ENCODE measurements at places on chromosomes 13 and 19. TPM values are rescaled to one million over a fixed set of nuclear protein-coding genes. Genes with fewer than 3 reads are reported as not detected.
A peak's percentile ranks its signal among the peaks of the same experiment; 100 is the strongest.

DNA sequence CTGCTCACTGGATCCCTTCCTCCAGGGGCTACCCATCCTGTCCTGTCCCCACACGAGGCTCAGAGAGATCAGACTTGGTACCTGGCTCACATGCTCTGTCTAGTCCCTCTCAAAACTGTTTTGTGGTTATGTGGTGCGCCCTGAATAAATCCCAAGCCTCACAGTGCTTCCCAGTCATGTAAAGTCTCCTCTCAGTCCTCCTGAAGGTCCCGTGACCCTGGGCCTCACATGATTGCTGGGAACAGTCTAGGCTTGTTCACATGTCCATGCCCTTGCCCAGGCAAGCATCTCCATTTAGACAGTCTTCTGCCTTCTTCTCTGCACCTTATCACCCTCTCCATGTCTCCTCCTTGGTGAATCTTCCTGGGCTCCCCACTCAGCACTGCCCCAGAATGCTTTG lies 36.0 kb upstream of the POU2F2 start:
- H3K27me3 ChIP-seq, result peaks cover 39% of the 10 kb centered on the region
- no peaks in the 10 kb centered on the region for H3K36me3 ChIP-seq
- H3K4me1 ChIP-seq, result no peaks in the 10 kb centered on the region
- no peak overlapping the region for H3K4me3 ChIP-seq
- DNase-seq, result no peak

GRCh38 chr13:37144661-37145060 lies 39.2 kb upstream of the CSNK1A1L start:
- no peaks in the 10 kb centered on the region for H3K4me1 ChIP-seq
- no peak overlapping the region for H3K27ac ChIP-seq
- no peaks in the 10 kb centered on the region for H3K27me3 ChIP-seq
- DNase-seq, result no peak

DNA sequence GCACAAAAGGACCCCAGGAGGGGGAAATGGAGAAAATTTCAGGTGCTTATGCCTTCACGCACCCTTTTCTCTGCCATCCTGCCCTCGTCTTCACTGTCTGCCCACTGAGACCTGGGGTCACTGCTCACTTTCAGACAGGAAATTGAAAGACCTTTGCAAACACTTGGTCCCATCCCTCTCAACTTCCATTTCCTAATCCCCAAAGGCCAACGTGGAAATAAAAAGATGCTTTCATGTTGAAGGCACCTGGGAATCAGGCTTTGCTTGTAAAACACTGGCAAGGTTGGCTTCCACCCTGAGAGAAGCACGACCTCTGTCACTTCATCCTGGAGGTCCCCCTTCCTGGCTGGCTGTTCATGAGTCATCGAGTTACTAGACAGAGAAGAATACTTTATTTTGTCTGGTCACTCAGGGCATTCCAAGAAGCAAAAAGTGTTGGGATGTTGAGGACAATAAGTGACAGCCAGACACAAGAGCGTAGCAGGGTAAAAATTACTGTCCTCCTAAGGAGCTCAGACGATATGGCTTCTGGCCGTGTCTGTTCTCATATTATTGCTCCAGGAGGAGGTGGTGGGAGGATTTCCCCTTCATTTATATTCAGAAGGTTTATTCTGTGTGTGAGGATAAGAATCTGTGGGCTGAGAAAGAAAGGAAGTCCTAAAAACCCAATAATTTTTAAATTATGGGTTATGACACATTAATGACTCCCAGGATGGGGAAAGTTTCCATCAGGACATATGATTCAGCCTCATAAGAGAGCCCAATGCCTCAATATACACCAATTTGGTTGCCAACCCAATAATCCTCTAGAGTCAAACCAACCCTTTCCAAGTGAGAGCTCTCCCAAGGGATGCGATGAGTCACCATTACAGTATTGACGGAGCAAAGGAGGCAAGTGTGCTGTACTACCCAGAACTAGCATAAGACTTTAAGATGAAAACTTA lies 409.0 kb downstream of the COG6 start:
- no peaks in the 10 kb centered on the region for H3K27me3 ChIP-seq
- no peak for DNase-seq
- H3K27ac ChIP-seq, result no peak overlapping the region
- peaks cover 8% of the 10 kb centered on the region for H3K4me1 ChIP-seq

DNA sequence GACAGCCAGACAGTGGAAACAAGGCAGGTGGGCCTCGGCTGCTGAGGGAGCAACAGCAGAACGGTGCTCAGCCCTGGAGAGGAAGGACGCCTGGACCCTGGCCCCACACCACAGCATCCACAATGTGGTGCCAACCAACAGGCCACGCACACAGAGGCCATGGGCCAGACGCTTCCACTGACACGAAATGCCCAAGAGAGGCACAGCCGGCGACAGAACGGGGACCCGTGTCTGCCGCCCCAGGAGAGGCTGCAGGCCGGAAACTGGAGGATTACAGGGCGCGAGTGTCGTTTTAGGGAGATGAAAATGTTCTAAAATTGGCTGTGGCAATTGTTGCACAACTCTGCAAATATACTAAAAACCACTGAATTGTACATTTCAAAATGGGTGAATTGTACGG lies 69.7 kb downstream of the RASA3 start:
- no peaks in the 10 kb centered on the region for H3K27me3 ChIP-seq
- peaks cover 30% of the 10 kb centered on the region for H3K4me1 ChIP-seq
- H3K4me3 ChIP-seq, result no peak overlapping the region
- peaks cover 6% of the 10 kb centered on the region for H3K36me3 ChIP-seq
- H3K27ac ChIP-seq, result no peak overlapping the region

- H3K4me3 ChIP-seq, result no peak overlapping the region
- H3K36me3 ChIP-seq, result no peaks in the 10 kb centered on the region
- no peaks in the 10 kb centered on the region for H3K27me3 ChIP-seq
- peak; percentile 21 for DNase-seq
- H3K4me1 ChIP-seq, result no peaks in the 10 kb centered on the region
Measured at GRCh38 chr13:53151336-53152056, 122.9 kb downstream of the OLFM4 start.

DNA sequence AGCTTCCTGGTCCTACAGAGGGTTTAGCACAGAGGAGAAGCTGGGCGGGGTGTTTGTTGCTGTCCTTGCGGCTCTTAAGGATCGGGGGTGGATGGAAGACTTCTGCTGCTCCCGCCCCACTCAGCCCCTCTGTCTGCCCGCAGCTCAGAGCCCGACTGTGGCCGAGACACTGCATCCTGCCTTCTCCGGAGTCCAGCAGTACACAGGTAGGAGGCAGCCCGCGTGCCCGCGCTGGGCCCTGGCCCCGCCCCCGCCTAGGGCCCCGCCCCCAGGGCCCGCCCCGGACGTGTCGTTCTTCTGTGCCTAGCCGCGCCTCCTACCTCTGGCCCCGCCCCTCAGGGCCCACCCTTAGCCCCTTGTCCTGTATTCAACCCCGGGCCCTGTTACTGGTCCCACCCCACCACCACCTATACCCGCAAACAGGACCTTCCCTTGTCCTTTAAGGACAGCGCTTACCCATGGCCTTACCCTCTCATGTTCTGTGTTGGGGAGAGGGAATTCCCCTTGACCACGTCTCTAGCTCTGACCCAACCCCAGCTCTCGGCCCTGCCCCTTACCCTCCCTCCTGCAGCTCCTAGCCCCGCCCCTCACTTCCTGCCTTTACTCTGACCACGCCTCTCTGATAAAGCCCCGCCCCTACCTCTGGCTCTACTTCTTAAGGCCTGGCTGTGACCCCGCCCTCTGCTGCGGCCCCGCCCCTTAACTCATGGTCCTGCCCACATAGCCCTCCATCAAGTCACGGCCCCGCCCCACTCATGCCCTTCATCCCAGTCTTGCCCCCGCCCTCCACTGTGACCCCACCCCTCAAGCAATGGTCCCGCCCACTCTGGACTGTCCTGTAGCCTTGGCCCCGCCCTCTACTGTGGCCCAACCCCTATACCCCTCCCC lies 60.5 kb downstream of the CELF5 start:
- DNase-seq, result no peak
- H3K4me3 ChIP-seq, result no peak overlapping the region
- H3K27ac ChIP-seq, result no peak overlapping the region
- H3K36me3 ChIP-seq, result no peaks in the 10 kb centered on the region
- H3K27me3 ChIP-seq, result no peaks in the 10 kb centered on the region

DNA sequence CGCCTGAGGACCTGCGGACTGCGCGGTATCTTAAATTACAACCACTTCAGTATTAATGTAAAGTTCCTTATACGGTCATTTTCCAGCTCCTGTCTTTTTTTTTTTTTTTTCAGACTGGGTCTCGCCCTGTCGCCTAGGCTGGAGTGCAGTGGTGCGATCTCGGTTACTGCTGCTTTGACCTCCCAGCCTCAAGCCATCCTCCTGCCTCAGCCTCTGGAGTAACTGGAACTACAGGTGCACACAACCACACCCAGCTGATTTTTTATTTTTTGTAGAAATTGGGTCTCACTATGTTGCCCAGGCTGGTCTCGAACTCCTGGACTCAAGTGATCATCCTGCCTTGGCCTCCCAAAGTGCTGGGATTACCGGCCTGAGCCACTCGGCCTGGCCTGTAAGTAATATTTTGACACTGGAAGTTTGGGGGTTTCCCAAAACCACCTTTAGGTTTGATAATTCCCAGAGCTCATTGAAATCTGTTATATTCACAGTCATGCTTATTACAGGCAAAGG lies 406 bp upstream of the EID2B start:
- H3K27me3 ChIP-seq, result no peaks in the 10 kb centered on the region
- H3K27ac ChIP-seq, result no peak overlapping the region
- no peaks in the 10 kb centered on the region for H3K36me3 ChIP-seq
- H3K4me1 ChIP-seq, result peaks cover 10% of the 10 kb centered on the region

DNA sequence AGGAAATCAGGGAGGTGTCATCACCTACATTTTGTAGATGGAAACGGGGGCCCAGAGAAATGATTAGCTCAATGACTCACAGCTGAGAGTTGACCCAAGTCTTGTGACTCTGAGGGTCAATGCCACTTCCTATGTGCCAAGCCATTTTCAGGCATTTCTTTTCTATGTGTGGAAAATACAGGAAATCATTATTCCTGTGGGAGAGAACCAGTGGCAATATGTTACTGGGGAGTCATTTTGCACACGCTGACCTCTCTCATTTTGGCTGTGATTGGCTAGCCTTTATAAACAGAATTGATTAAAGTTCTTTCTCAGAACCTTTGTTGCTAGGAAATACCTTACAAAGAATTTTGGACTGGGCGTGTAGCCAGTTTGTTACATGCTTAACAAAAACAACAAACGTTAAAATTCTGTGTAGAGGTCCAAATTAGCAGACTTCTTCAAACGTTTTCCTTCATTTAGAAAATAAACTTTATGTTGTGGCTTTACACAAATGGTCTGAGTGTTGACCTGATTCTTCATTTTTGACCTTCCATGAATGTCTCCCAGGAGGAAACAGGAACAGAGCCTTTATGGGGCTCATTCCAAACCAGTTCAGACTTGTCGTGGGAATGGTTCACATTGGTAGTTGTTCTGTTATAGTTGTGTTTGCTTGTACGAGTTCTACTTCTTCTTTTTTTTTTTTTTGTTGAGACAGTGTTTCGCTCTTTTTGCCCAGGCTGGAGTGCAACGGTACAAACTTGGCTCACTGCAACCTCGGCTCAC lies 11.4 kb downstream of the PCCA start:
- no peak for DNase-seq
- H3K27me3 ChIP-seq, result no peaks in the 10 kb centered on the region
- H3K36me3 ChIP-seq, result no peaks in the 10 kb centered on the region
- no peak overlapping the region for H3K4me3 ChIP-seq
- H3K27ac ChIP-seq, result no peak overlapping the region

DNA sequence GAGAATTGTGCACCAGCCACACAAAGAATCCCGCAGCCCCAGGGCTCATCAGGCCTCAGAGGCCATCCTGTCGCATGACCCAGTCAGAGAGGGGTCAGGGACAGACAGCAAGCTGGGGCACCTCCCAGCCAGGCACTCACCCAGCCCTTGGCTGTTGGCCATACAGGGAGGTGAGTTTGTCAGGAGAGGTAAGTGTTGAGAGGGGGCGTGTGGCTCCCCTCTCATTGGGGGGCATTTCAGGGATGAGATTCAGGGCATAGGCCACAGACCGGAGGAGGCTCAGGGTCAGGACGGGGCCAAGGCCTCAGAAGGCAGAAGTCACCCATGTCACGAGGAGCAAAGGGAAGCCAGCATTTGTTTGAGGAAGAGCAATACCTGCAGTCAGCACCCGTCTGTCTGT lies 37.1 kb downstream of the MYO9B start:
- H3K27ac ChIP-seq, result no peak overlapping the region
- no peaks in the 10 kb centered on the region for H3K27me3 ChIP-seq
- no peaks in the 10 kb centered on the region for H3K4me1 ChIP-seq
- H3K36me3 ChIP-seq, result peaks cover 23% of the 10 kb centered on the region

The LRRC4B gene
- 0.57 TPM for polyA plus RNA-seq

The CABP5 gene
- polyA plus RNA-seq, result 0.05 TPM

The FPR3 gene
- polyA plus RNA-seq, result 7.8 TPM

The FFAR1 gene
- polyA plus RNA-seq, result 0.05 TPM

The WDR88 gene
- 0.05 TPM for polyA plus RNA-seq

The IQCN gene
- 5.0 TPM for polyA plus RNA-seq

The PLVAP gene
- 57.1 TPM for polyA plus RNA-seq

The AXL gene
- polyA plus RNA-seq, result 9.5 TPM

Measured in thymus (tissue), 14 donors.